ENCODE measurements at places on chromosomes 12 and 14.

- no peak for DNase-seq
Observed at GRCh38 chr14:85391892-85392291, 138.1 kb upstream of the FLRT2 start.

DNA sequence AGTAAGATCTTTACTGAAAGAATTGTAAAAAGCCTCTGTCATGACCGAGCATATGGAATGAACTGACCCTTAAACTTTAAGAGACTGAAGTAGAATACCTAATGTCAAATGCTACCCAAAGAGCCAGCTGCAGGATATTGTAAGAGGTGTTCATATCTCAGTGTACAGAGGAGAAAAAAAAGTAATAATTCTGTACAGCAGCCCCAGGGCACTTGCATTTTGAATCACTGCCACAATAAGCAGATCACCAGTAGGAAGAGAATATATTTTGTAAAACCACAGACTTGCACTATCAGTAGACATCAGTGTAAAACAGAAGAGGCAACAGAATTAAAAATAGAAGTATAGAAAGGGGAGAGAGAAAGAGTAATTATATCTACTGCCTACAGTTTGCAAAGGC is 162.6 kb downstream of the PPFIA2 start:
- DNase-seq = no peak

DNA sequence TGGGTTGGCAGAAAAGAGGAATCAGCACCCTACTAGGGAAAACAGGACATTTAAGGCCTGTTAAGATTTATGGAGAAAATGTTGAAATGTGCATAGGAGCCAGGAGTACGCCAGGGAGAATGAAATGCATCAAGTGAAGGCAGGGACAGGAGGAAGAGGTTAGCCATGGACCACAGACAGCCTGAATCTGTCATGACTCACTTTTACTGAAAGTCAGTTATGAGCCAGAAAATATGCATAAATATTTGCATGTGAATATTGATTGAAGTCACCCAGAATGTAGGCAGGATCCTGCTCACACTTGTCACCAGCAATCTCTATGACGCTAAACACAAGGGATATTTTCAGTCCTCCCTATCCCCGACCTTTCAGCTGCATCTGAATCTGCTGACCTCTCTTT is 25.1 kb upstream of the CDK17 start:
- no peak for DNase-seq

DNA sequence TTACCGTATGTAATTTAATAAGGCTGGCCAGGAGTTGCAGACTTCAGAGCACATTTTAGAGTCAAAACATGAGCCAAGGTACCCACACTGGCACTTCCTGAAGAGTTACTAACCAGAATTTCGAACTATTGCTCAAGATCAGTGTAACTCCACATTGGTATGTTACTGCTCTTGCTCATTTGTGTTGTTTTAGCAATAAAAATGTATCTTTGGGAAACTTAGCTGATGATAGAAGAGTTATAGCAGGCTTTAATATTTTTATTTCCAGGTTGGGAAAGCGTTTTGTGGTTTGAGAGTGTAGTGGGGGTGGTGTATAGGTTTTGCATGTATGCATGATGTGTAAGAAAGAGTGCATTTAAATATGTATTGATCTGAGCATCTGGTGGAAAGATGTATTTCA is 96.6 kb downstream of the SCN8A start:
- no peak for DNase-seq

GRCh38 chr12:93447555-93448290 is 6.0 kb upstream of the UBE2N start:
- no peak for DNase-seq

GRCh38 chr14:71136386-71137060 is 229.3 kb downstream of the PCNX1 start:
- DNase-seq = no peak

DNA sequence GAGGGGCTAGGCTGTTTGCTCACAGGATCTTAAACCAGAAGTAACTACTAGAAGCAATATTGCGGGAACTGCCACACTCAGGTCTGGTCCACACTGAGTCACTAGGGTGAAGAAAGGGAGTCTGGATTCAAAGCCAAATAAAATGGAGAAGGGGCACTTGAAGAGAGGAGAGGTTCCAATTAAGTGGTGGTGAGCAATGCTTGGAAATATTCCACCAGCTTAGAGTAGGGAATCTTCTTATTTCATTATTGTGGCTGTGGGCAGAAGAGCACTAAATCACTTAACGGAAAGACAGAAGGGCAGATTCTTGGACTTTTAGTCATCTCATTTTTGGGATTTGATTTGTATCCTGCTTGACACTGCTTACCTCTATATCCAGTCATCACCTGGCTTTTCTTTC is 48.6 kb upstream of the PPP1R12A start:
- DNase-seq = no peak

DNA sequence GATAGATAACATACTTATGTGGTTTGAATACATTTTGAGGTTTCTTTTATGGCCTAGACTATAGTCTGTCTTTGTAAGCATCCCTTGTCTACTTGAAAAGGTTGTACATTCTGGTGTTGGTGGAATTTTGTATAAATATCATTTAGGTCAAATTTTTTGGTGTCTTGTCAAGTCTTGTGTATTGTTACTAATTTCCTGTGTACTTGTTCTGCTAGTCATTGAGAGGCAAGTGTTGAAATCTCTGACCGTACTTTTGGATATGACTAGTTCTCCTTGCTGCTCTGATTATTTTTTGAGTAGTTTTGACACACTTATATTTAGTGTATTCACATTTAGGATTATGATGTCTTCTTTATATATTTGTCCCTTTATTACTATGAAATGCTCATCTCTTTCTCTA is 219.6 kb downstream of the CCDC91 start:
- no peak for DNase-seq

DNA sequence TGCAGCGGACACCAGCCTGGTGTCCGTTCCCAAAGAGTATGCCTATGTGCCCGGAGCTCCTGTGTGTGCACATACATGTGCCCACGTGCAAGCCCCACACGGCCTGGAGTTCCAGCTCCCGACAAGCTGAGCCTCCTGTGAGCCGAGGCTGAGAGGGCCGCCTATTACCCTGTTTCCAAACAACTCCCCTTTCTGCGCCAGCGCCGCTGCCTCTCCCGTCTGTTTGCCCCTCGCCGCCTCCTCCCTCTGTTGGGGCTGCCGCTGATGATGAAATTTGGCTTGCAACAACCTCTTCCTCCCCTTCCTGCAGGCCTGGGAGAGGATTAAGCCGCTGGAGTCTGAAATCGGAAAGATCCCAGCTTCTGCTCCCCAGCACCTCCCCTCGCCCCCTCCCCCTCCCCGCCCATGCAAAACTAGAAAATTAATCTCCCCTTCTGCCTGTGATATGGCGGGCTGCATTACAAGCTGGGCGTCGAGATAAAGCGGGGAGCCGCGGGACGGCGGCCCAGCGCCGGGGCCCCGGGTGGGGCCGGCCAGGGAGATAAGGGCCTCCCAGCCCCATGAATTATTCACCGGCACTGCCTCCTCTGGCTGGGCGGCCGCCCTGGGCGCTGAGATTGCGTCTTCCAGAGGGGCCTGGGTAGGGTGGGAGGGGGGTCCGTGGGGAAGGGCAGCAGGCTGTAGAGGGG is 6.8 kb upstream of the ASIC1 start:
- no peak for DNase-seq

DNA sequence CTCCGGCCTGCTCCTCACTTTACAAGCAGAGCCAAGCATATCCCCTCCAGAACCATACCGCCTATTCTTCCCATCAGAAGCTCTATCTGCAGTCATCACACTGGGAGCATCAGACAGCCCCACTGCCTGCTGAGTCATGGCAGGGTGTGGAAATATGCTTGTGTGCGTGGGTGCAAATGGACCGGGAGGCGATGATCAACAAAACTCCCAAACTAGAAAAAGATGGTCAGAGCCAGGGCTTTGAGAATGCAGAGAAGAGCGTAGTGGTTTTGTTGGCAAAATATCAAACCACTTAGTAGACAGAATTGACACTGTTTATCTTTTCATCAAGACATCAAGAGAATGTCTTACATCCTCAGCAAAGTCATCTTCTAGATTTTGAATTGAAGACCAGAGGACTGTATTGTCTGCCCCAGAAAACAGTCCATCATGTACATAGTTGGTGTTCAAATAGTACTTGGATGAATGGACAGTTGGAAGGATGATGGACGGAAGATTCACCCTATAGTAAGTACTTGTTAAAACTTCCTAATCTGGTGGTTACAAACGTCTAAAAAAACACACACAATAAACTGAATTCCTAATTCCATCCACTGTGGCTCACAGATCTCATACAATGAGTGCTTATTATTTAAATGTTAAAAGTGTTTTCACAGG is 54.9 kb downstream of the VWF start:
- no peak for DNase-seq

DNA sequence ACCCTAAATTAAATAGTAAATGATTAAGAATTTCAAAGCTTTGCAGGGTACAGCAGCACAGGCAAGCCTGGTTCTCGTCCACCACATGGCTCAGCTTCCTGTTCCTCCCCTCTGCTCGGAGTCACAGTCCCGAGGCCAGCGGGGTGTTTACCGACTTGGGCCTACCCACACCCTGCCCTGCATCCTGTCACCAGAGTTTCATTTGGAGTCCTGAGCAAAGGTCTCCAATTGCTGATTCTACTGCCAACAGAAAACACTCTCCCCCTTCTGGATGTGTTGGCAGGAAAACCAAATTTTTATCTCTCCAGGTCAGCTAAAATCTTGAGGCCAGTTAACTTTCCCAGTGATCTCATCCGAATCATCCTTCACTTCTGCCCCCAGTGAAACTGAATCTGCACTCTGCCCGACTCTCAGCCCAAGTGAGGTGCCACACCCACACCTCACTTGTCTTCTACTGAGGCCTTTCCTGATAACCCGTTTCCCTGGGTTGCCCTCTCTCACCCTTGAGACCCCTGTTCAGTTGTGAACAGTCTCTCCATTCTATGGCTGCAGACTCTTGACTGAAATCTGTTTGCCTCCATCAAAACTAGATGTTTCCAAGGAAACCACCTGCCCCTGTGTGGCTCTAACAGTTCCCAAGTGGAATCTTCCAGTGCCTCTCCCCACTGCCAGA is 71.2 kb downstream of the VCPKMT start:
- DNase-seq = no peak

GRCh38 chr14:74599946-74600345 is 12.1 kb downstream of the LTBP2 start:
- no peak for DNase-seq

GRCh38 chr14:29637411-29637810 is 290.2 kb downstream of the PRKD1 start:
- peak; percentile 62 for DNase-seq

GRCh38 chr12:61584943-61585342 is 675.3 kb upstream of the USP15 start:
- DNase-seq = no peak

- DNase-seq = no peak
Observed at GRCh38 chr12:86261142-86261541, 5.0 kb upstream of the MGAT4C start.

DNA sequence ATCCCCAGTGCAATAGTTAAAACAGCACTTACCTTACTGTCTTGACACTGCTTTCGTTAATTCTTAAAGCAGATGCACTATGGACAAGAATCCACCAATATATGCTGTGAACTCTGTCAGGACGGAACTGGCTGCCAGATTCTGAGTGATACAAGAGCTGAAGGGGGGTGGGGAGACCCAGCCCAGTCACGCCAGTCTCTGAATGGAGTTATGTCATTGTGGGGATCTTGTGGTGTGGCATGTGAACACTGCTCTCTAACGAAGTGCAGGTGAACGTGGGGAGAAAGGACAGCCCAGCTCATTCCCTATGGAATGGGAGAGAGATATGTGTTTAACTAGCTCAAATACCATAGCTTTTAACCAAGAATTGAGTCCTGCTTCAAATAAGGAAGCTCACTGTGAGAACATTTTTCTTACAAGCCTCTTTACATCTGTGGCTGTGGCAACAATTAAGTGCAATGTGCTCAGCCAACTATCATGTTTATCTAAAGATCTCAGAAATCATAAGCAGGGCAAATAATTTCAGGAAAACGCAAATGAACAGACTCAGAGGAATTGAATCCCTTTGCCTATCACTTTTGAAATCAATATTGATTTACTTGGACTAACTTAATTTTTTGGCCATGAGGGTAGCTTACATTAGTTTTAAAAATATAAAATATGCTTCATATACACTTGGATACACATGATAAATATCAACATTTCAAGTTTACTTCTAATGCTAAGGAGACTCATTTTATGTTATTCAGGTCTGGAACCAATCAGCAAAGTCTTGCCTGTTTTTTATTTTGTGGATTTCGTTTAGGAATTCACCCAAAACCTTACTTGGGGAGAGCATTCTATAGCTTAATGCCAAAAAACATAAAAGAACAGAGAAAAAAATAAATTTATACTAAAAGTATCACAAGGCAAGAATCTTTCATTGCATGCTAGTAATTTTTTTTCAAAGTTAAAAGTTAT is at the start of gene LUM:
LUM (minus strand) TSS at position 129 of the 960 bp plus-strand sequence. CDS start 2,515 bp downstream, outside the sequence.
- DNase-seq = no peak

- no peak for DNase-seq
Observed at GRCh38 chr14:72945356-72946027, 19.2 kb downstream of the DCAF4 start.

GRCh38 chr12:38124247-38125012 is 192.1 kb upstream of the ALG10B start:
- no peak for DNase-seq

DNA sequence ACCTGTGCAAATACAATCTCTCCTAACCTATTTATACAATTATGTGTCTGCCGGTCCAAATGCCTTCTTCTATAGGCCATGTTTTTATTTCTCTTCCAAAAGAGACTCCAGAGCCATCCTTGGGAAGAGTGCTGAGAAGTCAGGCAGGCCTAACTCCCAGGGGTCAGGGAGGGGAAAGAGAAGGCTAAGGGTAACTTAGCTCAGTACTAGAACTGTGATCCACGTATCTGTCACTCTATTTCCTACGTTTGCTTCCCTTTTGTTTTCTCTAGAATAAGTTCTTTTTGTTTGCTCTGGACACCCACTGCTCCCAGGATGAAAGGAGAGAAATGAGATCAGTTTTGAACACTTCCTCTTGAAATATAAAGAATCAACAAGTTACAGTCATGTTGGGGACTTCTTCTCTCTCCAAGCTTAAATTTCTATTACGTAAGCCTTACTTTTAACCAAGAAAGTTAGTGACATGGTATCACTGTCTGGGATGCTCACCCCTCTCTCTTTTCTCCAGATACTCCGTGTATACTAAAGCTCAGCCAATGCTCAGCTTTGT is 79.2 kb downstream of the DAD1 start:
- DNase-seq = no peak

DNA sequence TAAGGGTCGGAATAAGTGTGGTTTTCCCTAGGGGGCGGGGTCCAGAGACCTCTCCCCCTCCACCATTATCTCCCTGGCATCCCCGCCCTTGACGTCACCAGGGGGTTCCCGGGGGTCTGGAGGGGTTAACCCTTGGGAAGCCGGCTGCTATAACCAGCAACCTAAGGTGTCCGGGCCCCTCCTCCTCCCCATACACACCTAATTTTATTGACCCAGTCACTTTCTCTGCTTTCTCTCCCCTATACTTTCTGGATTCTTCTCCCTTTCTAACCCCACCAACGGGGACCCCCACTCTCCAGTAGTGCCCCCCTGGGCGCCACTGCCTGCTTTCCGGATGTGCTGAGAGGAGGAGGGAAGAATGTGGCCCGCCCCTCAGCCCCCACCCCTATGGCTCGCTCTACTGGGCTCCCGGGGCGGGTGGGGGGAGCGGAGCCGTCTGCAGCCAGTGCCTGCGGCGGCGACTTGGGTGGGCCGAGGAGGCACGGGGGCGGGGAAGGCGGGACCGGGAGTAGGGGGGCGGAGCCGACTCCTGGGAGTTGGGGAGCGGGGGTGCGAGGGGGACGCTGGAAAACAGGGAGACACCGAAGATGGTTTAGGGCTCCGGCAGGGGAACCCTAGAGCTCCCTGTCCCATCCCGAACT is 1.8 kb downstream of the GLI1 start:
- DNase-seq = peak; percentile 36
